ENCODE measurements at places on chromosomes 12 and 14. TPM values are rescaled to one million over a fixed set of nuclear protein-coding genes. Genes with fewer than 3 reads are reported as not detected.

DNA sequence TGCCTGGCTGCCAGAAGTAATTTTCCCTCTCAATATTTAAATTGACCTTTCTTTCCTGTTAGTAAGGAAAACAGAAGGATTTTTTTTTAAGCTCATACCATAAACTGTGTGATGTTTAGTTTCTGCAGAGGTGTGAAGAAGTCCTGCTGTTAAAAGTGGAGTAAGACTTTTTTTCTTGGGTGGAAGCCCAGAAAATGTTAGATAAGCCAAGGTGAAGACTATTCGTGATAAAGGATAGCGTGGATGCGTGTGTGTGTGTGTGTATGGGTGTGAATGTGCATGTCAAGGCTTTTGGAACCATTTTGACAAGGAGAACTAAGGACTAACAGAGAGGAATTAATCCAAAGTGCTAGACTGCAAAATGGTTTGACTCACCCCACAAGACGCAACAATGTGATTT, 152.9 kb upstream of the SEL1L start:
- DNase-seq, result no peak

DNA sequence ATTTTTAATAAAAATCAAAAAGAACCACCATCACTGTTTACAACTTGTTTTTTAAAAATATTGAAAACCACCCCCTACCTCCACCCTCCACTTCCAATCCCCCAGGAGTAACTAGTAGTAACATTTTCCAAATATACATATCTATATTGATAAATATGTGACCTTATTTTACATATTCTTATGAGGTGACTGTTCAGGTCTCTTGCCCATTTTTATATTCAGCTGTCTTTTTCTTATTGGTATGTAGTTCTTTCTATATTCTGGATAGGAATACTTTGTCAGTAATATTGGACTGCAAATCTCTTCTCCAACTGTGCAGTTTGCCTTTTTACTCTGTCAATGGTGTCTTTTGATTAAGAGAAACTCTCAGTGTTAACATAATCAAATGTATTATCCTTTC, 59.0 kb upstream of the EIF5 start:
- DNase-seq, result no peak

DNA sequence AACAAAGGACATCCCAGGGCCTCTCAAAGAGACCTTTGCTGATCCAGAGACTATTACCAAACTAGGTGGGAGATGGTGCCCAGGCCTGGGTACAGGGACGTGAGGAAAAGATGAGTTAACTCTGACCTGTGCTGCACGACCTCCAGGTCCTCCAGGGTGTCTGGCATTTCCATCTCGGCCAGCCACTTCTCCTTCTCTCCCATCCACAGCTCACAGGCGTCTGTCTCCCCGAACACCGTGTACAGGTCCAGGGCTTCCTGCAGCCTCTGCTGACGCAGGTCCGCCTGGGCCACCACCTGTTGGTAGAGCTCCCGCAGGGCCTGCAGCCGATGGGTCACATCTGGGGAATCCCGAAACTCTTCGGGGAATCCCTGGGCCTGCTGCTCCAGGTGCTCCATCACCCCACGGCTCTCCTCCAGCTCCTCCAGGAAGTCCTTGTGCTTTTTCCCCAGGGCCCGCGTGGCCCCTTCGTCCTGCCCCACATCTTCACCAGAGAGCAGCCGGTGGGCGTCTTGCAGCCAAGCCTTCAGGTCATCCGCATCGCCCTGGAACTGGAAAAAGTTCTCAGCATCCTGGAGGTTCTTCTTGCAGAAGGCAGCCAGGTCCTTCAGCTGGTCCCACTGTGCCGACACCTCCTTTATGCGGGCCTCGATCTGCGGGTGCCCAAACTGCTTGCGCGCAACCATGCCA, 86.7 kb downstream of the SPTB start:
- no peak for DNase-seq

DNA sequence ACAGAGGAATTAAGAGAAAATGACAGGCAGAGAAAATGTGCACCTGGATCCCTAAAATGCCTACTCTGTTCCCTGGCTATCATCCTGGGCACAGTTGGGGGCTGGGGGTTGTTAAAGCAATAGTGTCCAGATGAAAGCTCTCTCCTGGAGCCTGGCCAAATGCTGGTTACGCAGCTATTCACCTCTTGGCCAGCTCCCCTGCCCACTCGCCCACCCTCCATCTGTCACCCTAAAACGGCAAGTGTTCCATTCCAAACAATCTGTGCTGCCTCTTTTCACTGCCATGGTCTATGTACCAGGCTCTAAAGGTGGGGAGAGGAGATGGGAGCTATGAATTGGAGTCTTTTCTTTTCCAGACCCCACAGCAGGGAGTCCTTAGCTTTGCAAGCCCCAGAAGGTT, 24.7 kb upstream of the NPFF start:
- no peak for DNase-seq

DNA sequence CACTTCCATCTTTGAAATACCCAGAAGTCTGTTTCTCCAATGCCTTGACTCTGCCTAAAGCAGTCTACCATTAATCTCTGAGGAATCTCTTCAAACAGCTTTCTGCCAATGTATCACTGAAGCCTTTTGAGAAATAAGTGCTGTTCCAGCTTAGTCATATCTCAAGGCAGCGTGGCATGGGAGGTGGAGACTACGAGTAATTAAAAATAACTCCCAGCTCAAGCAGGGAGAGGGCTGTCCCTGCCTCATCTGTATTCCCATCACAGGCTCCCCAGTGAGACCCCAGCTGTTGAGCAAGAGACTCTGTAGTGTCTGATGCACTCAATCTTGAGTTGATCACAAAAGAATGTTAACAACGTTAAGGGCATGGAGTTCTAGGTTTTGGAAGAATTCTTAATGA, 700.6 kb downstream of the DIO2 start:
- DNase-seq, result peak; percentile 25

Gene PSMC6
- 61.1 TPM for total RNA-seq

DNA sequence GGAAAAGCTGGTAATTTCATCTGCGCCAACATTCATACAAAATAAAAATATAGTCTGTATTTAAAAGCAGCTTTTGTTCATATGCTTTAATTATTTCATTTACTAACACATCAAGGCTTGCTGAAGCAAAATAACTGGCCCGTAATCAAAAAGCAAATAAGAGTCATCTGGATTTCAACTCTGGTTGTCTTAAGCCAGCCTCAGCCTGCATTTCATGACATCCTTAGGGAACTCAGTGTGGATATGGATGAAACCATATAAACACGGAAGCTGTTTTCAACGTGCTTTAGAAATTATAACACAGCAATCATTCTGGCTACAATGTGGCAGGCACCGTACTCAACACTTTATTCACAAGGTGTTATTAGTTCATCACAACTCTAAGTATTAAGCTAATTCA, 852 bp downstream of the COX16 start:
- DNase-seq, result no peak

- DNase-seq, result no peak
These were observed 121.9 kb upstream of the SLC35F4 start for GRCh38 chr14:57987596-57988300.

Gene PLD4
- total RNA-seq, result 0.04 TPM

Gene SLCO1B1
- not detected for total RNA-seq

DNA sequence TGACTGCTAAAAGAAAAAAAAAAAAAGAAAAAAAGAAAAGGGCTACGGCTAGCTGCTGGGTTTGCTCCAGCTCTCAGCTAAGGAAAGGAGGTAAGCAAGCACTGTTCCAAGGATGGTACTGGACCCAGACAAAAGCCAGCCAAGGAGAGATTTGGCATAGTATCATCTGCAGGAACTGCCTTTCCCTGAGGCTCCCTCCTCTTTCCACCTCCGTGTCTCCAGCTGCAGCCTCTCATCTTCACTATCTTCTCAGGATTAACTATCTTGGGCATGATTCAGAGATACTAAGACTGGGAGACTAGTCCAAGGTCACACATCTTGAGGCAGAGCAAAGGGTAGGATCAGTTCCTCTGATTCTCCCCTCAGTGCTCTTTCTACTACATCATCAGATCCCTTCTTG, 6.0 kb downstream of the KITLG start:
- DNase-seq, result no peak

DNA sequence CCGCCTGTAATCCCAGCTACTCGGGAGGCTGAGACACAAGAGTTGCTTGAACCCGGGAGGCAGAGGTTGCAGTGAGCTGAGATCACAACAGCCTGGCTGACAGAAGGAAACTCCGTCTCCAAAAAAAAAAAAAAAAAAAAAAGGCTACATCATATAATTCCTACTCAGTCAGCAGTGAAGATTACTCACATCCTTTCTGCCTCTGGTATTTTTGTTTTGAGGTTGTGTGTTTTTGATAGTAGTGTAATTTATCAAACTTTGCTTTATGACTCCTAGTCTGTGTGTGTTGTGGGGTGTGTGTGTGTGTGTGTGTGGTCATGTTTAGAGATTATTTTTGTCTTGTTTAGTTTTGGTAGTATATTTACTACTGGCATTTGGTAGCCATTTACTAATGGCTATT, 29.8 kb upstream of the DLGAP5 start:
- peak; percentile 31 for DNase-seq

- DNase-seq, result no peak
These were observed 2.6 kb downstream of the PLA2G1B start for GRCh38 chr12:120324841-120325417.

Gene TGFB3
- 1.4 TPM for total RNA-seq

GRCh38 chr12:63944586-63945228, 100.2 kb downstream of the SRGAP1 start:
- no peak for DNase-seq

Gene TMEM30B
- 11.3 TPM for total RNA-seq

Gene NUAK1
- 38.2 TPM for total RNA-seq

DNA sequence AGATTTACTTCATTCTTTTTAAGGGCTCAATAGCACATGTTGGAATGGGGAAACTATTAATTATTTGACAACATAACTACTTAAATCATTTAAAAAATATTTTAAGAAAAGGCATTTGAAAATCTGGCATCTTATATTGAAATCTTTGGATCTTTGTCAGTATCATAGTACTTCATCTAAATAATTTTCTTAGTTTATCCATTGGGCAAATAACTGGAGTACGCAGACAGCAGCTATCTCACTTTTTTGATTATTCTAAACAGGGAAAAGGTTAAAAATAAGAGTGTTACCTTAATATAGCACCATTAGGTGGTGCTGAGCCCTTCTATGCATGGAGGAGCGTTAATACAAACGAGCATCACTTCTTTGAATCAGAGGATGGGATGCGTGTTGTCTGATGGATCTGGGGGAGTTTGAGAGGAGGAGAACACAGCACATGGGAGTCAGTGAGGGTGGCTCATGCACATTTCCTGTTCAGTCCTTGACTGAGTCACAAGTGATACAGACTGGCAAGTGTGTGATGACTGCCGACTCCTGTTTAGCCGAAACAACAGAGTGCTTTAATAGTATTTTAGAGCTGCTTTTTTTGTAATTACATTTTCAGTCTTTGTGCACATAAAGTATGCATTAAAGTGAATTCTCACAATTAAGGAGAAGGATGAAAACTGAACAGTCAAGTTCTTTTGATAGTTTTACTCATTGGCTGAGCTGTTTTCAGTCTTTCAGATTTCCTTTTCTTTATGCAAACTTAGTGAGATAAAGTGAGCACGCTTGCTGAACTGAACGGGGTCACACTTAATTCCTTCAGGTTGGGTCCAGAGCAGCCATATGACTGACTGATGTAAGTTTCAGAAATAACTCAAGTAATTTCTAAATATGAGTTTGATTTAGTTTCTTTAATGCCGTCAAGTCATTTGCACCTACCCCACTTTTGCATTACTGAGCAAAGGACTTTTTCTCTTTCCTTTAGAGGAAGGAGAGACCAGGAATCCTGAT, 92.7 kb downstream of the DIP2B start:
- peak; percentile 67 for DNase-seq

GRCh38 chr14:91261986-91262549, 17.6 kb upstream of the GPR68 start:
- no peak for DNase-seq

GRCh38 chr12:104600036-104600712, 143.4 kb downstream of the CHST11 start:
- no peak for DNase-seq

- no peak for DNase-seq
These were observed 61.0 kb downstream of the CPM start for GRCh38 chr12:68871921-68872320.

DNA sequence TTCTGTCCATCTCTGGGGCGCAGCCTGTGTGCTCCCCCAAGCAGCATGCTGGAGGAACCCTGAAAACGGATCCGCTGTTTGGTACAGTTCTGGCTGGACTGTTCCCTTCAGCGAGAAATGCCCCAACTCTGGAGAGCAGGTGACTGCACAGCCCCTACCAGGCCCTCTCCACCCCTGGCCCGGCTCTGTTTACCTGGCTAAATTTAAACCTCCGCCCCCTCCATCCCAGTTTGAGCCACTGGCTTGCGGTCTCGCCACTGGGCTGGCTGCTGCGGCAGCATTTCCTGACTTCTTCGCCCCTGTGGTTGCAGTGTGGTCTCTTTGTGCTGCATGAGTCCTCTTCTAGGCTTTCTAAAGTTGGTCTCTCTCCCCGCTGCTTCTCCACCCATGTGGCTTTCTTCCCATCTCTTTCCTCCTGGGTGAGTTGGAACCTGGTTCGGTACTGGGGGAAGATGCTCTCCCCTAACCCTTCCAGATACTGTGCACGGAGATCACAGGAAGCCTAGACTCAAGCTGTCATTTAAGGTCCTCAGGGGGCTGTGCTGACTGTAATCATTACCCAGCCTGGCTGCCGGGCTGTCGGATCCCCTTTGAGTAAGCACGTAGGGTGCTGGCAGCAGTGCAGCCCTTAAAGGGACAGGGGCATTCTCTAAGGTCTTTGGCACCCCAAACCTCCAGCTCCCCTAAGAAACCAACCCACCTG, 60.6 kb downstream of the FBXL14 start:
- no peak for DNase-seq

GRCh38 chr14:61350427-61351270, 29.3 kb downstream of the PRKCH start:
- DNase-seq, result no peak

- no peak for DNase-seq
These were observed 12.2 kb downstream of the CTDSP2 start for GRCh38 chr12:57834086-57834876.

DNA sequence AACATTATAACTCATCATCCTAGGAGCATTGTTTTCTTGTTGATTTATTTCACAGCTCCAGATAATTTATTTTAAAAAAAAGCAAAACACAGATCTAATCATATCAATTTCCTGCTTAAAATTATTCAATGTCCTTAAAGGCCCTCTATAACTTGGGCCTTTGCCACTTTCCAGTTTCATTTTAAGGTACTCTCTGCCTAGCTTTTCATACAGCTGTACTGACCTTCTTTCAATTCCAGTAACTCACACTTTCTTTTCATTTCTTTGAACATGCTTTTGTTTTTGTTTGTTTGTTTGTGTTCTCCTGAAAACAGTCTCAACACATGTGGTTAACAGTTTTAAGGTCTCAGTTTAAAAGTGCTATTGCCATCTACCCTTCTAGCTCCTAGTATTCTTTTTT, 281.9 kb downstream of the ACSS3 start:
- no peak for DNase-seq

DNA sequence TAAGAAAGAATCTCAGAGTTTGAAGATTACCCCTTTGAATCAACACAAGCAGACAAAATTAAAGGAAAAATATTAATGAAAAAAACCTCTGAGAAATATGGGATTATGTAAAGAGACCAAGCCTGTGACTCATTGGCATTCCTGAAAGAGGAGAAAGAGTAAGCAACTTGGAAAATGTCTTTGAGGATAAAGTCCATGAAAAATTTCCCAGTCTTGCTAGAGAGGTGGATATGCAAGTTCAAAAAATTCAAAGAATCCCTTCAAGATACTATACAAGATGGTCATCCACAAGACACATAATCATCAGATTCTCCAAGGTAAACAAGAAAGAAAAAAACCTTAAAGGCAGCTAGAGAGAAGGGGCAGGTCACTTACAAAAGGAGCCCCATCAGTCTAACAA, 13.3 kb downstream of the SLCO1B1 start:
- no peak for DNase-seq

GRCh38 chr14:52551696-52552062, 626 bp downstream of the TXNDC16 start:
- no peak for DNase-seq

GRCh38 chr12:62484233-62484632, 17.6 kb downstream of the MON2 start:
- no peak for DNase-seq

Gene C12orf54
- total RNA-seq, result not detected

Data from kidney epithelial cell (primary cell).